ENCODE measurements at places on chromosomes 3 and 15.

DNA sequence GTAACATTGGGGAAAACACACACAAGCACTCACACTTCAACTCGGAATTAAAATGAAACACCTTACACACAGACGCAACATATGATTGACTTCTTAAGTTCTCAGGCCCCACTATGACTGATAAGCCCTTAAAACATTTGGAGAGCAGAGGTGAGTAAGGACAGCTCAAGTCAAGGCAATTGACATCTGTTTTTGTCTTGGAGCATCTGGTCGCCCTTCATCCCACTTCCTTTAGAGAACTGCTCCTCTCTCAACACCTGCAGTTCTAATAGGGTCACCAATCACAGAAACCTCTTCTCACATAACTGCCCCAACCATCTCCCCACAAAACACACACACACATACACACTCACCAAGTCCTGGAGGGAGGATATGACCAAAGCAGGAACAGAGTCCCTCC lies 43.4 kb downstream of the ERC2 start:
- no peak for DNase-seq

DNA sequence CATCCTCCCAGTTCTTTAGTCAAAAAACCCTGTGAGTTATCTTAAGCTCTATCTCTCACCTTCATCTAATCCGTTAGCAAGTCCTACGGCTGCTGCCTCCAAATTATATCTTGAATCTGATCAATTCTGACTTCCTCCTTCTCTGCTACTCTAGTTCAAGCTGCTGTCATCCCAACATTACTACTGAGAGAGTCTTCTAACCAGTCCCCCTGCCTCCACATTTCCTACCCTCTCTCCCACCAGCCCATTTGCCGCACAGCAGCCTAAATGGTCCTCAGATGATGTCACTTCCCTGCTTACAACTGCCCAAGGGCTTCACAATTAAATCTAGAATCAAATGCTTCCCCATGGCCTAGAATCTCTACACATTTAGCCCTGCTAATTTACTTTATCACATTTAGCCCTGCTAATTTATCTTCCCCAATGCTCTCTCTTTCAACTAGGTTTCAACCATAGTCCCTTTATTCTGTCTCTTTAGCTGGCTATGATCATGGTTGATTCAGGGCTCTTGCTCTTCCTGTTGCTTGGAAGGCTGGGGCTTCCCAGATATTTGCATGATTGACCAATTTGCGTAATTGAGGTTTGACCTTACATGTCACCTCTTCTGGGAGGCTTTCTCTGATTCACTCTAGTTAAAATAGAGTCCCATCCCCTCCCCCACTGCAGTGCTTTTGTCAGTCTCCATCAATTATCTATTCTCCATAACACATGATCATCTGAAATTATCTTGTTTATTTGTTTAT lies 11.0 kb upstream of the ARL14 start:
- DNase-seq = peak; percentile 82

DNA sequence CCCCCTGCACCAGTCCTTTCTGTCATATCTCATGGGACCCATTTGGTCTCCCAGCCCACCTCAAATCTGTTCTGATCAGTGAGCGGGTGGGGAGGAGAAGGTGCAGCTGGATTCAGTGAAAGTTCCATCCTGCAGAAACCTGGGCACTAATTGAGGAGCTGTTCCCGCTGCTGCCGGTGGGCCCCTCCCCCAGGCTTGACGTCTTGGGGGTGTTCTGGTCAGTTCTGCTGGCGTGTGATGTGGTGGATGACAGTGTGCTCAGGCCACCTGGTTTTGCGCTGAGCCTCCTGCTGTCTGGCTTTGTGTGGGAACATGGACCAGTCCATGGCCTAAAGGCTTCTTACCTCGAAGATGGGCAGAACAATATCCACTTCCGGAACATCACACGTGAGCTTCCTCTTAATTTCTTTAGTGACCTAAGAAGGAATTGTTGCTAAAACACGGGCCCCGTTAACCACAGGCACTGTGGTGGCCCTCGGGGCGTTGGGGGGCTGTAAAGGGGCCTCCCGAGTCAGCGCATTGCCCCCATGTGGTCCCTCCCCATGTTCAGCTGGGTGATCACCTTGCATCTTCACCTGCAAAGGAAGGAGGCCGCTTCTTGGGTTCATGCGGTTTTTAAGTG lies 59.7 kb downstream of the RGMA start:
- no peak for DNase-seq

GRCh38 chr3:185297867-185298266 lies 44.0 kb upstream of the EHHADH start:
- no peak for DNase-seq

DNA sequence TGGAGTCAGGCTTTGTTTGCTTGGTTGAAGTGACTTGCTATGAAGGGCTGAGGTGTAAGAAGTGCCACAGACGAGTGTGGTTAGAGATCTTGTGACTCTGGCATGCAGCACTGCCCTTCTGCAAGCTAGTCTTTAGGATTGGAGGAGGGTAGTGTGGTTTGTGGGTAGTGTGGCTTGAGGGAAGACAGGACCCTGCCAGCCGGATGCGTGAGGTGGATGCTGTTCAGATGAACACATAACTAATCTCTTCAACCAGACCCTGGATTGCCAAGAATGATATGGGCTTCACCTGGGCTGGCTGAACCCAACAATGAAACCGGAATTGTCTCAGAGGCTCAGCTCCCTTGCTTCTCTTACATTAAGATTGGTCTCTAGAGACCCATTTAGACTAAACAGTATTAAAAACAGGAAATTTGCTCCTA lies 32.7 kb downstream of the STARD9 start:
- DNase-seq = no peak

- no peak for DNase-seq
Observed at GRCh38 chr3:111882194-111882593, 23.1 kb downstream of the PHLDB2 start.
